Cortex of kidney (tissue), 1 donor: ENCODE measurements at places on chromosomes 5 and 9.

DNA sequence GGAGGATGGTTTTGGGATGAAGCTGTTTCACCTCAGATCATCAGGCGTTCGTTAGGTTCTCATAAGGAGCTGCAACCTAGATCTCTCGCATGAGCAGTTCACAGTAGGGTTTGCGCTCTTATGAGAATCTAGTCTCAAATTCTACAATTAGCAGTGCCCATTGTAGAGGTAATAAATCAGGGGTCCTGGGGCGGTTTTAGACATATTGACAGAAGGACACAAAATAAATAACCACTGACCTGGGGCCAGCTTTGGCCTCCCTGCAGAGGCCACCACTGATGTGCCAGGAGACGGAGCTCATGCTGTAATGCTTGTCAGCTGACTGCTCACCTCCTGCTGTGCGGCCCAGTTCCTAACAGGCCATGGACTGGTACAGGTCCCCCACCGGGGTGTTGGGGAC is 67.6 kb upstream of the SPATA31D4 start:
- no peak for DNase-seq

- DNase-seq: no peak
Measured at GRCh38 chr5:74579215-74579614, 61.3 kb downstream of the ENC1 start.

- no peak for DNase-seq
Measured at GRCh38 chr5:139105621-139106071, 92.5 kb downstream of the SIL1 start.

DNA sequence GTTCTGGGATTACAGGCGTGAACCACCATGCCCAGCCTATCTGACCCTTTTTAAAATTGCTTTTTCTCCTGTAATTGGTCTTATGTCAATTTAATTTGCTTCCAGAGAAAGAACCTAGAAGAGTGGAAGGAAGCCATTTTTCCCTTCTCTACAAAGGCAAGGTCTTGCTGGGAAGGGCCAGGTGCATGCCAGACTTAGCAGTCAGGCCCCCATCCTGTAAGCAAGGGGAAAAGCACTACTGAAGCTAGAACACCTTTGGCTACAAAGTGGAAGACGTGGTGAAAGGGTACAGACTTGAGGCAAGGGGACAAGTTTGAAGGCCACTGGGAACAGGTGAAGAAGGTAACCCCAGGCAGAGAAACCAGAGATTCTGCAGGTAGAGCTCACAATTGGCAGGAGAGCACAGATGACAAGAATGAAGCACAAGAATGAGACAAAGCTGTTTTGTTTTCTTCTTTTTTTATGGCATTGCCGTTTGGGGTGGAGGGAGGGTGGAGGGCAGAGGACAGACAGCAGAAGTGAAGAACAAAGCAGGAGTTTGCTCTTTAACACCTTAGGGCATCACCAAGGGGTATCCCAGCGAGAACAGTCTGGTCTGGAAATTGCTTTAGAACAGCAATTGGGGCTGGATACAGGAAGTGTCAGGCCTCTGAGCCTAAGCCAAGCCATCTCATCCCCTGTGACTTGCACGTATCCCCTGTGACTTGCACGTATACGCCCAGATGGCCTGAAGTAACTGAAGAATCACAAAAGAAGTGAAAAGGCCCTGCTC is 72.9 kb downstream of the SERINC5 start:
- no peak for DNase-seq

DNA sequence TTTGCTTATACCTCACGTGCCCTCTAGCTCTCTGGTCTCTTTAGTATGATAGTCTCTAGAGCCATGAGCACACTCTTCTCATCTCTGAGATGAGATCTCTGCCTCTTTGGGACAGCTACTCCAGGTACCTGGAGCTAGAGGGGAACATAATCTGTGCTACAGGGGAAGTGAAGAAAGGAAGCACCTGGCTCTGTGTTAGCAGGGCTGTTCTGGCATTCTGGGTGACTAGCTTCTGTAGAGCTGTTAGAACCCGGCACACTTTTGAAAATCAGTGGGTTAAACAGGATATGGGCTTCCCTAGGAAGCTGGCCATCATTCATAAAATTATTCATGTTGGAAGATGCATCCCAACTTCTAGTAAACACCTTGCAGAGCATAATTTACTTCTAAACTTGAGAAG is 224.8 kb downstream of the MCTP1 start:
- DNase-seq: no peak

GRCh38 chr9:132288361-132288760 is 66.4 kb downstream of the SETX start:
- no peak for DNase-seq

- no peak for DNase-seq
Measured at GRCh38 chr5:158124606-158125316, 265.8 kb upstream of the CLINT1 start.

DNA sequence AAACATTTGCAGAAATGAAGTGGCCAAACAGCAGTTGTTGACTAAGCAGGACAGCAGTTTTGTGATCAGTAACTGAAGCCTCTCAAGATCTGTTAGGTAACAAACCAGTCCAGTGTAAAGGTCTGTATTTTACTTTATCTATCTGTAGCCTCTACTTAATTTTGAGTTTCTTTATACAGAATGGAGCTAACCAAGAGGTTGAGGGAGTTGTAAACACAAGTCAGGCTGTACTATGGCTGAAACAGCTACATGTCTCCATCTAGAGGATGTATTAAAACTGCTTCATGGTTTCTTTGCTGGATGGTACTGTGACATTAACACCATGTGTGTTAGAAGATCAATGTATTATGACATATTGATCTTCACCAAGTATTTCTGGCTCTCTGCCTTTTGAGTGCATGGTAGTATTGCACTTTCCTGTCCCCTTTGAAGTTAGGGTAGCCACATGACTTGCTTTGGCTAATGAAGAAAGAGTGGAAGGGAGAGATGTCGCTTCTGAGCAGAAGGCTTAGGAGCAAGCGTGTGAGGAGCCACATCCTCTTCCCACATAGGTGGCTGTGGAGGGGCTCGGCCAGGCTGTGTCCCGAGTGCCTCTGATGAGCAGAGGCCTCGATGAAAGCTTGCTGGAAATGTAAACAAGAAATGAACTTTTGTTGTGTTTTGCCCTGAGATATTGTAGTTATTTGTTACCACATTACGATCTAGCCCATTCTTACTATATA is 105.6 kb upstream of the PCA3 start:
- DNase-seq: no peak

DNA sequence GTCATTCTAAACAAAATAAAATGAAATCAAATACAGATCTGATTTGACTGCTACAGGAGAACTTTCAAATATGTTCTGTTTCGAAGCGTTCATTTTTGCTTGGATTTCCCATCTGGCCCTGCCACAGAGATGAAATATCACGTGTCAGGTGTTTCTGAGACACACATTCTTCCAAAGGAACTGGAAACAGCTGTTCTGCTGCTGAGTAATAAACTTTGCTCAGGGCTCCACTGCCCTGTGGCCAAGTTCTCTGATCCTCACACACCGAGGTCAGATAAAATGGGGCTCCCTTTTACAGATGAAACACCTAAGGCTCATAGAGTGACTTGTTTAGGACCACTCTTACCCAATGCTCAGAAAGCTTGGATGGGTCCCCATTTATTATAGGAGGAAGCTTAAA is 42.5 kb downstream of the FRMPD1 start:
- no peak for DNase-seq

GRCh38 chr9:87529671-87530070 is 32.0 kb downstream of the DAPK1 start:
- DNase-seq: no peak

DNA sequence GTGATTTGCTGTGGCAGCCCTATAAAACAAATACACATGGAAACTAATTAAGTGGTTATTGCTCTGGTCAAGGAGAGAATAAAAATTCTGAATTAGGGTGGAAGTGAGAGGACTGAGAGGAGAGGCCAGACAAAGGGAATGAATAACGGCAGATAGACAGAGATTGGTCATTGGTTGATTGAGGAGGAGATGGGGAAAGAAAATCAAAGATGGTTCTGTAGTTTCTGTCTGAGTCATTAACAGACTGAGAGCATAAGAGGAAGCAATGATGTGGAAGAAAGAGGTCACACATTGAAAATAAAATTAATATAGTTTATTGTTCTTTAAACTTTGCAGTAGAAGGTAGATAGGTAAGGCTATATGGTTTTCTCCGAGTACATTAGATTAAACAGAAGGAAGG is 469.8 kb downstream of the ACTL7B start:
- DNase-seq: no peak

DNA sequence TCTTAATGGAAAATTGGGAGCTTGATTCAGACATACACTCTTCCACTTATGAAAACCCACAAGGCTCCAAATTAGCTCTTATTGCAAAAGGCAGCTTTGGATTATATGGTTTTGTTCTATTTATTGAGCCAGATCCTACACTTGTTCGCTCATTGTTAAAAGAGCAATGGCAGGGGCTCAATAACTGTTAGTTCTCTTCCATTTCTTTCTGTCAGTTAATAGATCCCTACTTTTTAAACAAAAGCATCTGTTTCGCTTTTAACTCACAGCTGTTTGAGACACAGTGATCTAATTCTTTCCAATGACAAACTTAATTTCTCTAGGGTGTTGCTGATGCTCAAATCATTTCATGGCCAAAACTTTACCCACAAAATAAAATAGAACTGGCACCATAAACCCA is 11.7 kb downstream of the C5 start:
- DNase-seq: no peak

DNA sequence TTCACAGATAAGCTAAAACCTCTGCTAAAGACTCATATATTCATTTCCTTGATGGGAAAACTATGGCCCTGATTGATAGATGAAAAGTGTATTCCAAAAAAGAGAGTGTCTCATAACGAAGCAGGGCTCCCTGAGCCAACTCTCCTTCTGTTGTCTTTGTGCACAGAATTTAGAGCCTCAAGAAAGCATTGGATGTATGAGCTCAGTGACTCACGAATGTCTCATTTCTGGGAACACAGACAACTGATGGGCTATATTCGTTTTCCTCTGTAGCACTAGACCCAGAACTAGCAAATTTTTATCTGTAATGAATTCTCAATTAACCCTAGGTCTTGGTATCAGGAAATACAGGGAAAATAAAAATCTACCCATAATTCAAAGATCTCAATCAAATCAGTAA is 88.4 kb downstream of the LMNB1 start:
- no peak for DNase-seq

- no peak for DNase-seq
Measured at GRCh38 chr5:147190331-147190730, 44.5 kb upstream of the STK32A start.

- DNase-seq: no peak
Measured at GRCh38 chr5:17316970-17317459, 99.6 kb downstream of the BASP1 start.
